ENCODE measurements at places on chromosomes 6 and 20.

DNA sequence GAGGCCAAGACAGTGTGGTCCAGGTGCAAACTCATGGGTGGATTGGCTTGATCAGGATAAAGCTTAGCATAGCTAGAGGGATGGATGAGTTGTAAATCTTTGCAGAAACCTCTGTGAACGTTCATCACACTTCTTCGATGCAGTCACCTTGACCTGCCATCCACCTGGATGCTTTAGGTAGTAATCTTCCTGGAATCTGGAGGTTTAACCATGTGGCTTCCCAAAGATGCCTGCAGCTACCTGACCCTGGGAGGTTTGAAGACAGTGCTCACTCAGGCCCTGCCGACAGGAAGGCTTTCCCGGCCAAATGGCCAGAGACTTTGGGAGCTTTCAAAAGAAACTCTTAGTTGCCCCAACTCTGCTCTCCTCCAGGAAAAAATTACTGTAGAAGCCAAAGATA is 55.4 kb upstream of the ERVFRD-1 start:
- DNase-seq: no peak

DNA sequence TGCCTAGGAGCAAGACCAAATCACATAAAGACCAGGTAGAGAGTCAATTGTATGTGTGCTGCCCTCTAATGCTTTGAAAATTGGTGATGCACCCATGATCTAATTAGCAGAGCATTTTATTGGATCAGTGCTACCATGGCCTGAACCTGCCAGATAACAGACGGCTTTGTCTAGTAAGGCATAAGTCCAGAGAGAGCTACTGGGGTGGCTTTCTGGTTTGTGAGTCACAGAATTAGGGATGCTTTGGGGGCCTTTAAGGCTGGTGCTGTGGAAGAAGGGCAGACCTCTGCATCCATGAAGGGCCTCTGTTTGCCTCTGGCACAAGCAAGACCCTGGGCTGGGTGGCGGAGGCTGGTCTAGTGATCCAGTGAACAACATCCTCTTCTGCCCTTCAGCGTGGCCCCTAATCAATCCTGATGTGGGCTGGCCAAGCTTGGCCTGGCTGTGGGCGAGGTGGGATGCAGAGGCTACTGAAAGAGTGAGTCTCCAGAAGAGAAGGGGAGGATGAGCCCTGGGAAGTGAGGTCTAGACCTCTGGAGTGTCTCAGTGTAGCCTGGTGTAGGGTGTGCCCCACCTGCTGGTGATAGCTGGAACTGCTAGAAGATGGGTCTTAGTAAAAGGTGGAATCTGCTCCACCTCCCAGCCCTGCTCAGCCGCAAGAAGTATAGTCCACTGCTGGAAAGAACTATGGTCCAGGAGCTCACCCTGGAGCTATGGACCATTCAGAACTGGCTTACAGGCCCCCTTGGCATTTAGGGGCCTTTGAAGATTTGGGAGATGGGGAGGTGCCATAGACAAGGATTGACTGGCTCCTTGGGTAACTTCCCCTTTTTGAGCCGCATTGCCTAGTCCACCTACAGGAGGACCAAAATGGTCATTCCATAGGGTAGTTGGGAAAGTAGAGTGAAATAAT is 36.7 kb upstream of the AAR2 start:
- peak; percentile 89 for DNase-seq

GRCh38 chr6:7129360-7129759 is 21.6 kb downstream of the RREB1 start:
- no peak for DNase-seq

DNA sequence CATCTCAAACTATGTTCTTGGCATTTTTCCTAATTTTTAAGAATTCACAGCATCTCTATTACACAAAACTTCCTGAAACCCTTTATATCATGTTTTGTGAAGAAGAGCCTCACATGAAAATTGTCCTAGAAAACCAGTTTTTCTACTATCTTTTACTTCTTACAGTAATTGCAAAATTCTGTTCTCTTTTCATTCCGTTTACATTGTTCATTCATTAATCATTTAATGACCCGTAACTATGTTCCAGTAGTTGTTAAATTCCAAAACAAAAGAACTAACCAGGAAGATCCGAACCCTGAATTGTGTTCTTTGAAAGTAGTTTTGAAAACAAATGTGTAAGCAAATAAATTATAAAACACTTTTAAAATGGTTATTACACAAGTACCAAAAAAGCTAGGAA is 597.0 kb downstream of the EYS start:
- no peak for DNase-seq

- DNase-seq: no peak
Observed at GRCh38 chr6:5202941-5203340, 57.8 kb downstream of the LYRM4 start.

DNA sequence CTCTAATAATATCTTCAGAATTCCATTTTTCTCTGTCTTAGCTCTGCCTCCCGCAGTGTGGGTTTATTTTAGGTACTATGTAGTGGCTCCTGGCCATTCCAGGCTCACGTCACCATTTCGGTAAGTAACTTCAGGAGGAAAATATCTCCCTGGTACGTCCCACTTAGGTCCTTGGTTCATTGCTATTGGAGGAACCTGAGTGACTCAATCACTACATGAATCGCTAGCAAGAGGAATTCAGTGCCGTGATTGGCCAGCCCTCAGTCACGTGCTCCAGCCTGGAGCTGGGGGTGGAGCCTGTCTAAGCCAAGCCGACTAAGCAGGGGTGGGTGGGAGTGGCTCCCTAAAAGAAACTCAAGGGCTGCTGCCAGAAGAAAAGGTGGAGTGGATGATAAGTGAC is 67.3 kb upstream of the E2F3 start:
- no peak for DNase-seq

GRCh38 chr6:32290886-32291450 is 67.1 kb upstream of the NOTCH4 start:
- no peak for DNase-seq

DNA sequence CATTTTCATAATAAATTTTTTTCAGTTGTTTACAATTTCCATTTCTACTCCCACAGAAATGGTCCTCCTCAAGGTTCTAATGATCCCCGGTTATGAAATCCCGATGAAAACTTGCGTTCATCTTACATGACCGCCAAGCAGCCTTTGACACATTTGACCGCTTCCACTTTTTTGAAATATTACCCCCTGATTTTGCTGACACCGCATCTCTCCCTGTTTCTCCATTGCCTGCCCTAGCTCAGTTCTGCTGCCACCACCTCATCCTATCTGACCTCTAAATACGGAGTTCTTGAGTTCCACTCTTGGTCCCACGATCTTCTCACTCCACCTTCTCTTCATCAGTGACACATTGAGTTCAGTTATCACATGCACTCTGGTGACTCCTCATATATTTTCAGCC is 74.1 kb downstream of the SLC35B3 start:
- DNase-seq: no peak

DNA sequence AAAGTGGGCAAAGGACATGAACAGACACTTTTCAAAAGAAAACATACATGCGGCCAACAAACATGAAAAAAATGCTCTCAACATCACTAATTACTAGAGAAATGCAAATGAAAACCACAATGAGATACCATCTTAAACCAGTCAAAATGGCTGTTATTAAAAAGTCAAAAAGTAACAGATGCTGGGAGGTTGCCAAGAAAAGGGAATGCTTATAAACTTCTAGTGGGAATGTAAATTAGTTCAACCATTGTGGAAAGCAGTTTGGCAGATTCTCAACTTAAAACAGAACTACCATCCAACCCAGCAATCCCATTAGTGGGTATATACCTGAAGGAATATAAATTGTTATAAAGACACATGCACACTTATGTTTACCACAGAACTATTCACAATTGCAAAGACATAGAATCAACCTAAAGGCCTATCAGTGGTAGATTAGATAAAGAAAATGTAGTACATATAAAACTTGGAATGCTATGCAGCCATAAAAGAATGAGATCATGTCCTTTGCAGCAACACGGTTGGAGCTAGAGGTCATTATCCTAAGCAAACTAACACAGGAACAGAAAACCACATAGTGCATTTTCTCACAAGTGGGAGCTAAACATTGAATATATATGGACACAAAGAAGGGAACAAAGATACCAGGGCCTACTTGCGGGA is 16.3 kb downstream of the CENPQ start:
- no peak for DNase-seq

DNA sequence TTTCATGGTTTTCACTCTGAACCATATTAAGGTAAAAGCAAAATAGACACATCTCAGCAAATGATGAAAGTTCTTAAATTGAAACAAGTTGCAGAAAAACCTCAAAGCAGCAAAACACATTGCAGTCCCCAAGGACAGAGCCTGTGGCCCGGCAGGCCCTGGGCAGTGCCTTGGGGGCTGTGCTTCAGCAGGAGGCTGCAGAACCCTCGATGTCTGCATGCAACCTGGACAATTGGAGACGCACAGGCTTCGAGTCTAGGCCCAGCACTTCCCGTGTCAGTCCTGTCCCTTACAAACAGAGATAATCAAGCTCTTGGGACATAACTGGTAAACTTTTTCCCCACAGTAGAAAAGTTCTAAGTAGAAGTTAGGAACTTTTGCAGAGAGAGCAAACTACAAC is 9.2 kb downstream of the PYGB start:
- DNase-seq: no peak

DNA sequence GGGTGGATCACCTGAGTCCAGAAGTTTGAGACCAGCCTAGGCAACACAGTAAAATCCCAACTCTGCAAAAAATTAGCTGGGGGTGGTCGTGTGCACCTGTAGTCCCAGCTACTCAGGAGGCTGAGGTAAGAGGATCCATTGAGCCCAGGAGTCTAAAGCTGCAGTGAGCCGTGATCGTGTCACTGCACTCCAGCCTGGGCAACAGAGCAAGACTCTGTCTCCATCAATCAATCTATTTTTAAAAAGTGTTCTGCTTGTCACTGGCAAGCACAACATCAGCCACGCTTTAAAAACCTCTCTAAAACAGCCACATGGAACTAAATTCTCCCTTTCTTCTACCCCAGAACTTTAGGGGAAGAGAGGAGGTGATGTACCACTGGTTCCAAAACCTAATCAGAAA is 131.6 kb upstream of the RREB1 start:
- DNase-seq: no peak

DNA sequence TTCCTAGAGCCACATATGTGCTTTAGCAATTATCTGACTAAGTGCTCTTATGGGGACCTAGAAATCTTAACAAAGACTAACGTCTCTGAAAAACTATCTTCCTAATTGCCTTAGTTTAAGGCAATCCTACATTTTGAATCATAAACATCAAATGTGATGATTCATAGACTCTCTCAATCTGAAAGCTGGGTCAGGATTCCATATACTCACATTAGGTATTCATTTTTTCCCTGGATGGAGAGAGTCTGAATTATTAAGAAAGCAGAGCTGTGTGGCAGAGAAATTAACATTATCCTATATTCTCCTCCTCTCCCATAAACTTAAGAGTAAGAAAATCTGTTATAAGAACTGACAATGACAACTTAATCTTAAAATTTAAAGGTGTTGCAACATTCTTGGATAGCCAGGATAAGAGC is 1.6 kb upstream of the PRL start:
- no peak for DNase-seq

DNA sequence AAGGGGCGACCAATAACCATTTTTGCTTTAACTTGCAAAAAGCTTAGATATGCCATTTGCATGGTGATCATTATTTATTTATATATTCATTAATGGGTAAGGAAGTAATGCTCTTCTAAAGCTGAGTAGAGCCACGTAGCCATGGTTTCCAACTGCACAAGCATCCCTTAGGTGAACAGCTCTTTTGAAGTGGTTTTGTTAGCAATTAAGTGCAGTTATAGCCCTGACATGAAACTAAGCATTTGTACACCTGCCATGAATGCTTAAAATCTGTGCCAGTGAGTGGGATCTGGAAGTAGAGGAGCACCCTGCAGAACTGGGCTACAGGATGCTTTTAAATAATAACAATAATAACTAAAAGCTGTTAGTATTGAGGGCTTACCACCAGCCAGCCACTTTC is 19.1 kb downstream of the TRAF3IP2 start:
- peak; percentile 92 for DNase-seq

- DNase-seq: no peak
Observed at GRCh38 chr6:44064089-44064947, 62.9 kb downstream of the MRPL14 start.

- DNase-seq: no peak
Observed at GRCh38 chr6:122709922-122710512, 69.5 kb upstream of the FABP7 start.

DNA sequence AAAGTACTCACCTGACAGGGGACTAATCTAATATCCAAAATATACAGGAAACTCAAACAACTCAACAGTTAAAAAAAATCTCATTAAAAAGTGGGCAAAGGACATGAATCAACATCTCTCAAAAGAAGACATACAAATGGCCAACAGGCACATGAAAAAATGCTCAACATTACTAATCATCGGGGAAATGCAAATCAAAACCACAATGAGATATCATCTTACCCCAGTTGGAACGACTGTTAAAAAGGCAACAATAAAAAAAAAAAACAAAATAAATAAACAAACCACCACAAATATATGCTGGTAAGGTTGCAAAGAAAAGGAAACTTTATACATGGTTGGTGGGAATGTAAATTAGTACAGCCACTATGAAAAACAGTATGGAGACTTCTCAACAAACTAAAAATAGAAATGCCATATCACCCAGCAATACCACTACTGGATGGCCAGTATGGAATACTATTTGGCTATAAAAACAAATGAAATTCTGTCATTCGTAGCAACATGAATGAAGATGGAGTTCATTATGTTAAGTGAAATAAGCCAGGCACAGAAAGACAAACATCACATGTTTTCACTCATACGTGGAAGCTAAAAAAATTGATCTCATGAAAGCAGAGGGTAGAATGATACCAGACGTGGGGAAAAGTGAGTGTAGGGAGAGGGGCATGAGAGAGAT is 6.6 kb downstream of the SIRPB2 start:
- no peak for DNase-seq

- DNase-seq: no peak
Observed at GRCh38 chr6:40413239-40413638, 173.9 kb downstream of the LRFN2 start.

DNA sequence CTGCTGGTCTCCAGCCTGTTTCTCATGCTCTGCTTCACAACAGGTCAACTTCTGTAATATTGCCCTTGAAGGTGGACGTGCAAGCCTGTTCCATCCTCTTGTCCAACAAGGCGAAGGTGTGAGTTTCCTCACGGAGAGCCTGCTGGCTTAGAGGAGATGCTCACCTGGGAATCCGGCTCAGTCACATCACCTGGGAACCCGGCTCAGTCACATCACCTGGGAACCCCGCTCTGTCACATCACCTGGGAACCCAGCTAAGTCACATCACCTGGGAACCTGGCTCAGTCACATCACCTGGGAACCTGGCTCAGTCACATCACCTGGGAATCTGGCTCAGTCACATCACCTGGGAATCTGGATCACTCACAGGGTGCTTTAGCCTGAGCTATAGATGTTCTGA is 230.1 kb downstream of the ERMARD start:
- DNase-seq: no peak

GRCh38 chr6:50899306-50899870 is 80.7 kb downstream of the TFAP2B start:
- no peak for DNase-seq

- no peak for DNase-seq
Observed at GRCh38 chr6:107621229-107621937, 131.5 kb downstream of the SOBP start.

GRCh38 chr6:90382760-90383159 is 86.1 kb upstream of the BACH2 start:
- DNase-seq: no peak

GRCh38 chr20:52303281-52303950 is 111.8 kb upstream of the ZFP64 start:
- no peak for DNase-seq

GRCh38 chr20:52922436-52922835 is 49.7 kb upstream of the TSHZ2 start:
- DNase-seq: no peak

All from NCI-H1417 (cell line).